ENCODE measurements at places on chromosomes 5 and 9. TPM values are rescaled to one million over a fixed set of nuclear protein-coding genes. Genes with fewer than 3 reads are reported as not detected.
A peak's percentile ranks its signal among the peaks of the same experiment; 100 is the strongest.

GRCh38 chr5:96896806-96897205 is 20.5 kb downstream of the ERAP2 start:
- no peak for DNase-seq

DNA sequence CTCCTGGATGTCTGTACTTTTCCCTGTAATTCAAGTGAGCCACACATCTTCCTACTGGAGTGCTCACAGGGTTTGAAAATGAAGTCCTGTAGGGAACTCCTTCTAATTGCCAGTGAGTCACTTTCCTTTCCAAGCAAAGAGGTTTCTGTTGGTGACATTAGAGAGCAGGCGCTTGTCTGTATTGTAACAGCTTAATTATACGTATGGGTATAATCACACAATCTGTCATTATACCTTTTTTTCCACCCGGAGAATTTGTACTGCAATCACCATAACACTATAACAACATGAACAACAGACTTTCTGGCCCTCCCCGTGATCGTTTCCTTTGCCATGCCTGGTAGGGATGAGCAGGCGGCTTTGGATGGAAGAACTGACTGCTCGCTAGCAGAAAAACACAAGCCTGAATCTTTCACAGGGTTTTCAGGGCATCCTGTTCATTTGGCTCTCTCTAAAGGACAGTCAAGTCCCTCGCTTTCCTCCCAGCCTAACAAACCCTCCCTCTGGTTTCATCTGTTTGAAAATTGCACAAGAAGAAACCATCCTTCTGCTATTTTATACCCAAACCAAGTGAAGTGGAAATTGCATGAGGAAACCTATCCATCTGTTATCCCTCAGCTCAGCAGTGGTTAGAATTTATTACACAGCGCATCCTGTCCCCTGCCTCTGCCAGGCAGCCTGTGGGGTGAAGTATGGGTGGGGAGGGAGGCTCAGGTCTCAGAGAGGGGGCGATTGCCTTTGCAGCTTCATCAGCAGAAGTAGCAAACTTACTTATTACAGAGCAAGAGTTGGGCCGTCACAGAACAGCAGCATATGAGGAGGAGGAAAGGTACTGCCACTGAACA is 307.0 kb upstream of the TLE4 start:
- DNase-seq: no peak

KIF12 gene
- 0.97 TPM for total RNA-seq

- DNase-seq: peak; percentile 3
Observed at GRCh38 chr9:91515074-91515687, 91.5 kb upstream of the NFIL3 start.

DNA sequence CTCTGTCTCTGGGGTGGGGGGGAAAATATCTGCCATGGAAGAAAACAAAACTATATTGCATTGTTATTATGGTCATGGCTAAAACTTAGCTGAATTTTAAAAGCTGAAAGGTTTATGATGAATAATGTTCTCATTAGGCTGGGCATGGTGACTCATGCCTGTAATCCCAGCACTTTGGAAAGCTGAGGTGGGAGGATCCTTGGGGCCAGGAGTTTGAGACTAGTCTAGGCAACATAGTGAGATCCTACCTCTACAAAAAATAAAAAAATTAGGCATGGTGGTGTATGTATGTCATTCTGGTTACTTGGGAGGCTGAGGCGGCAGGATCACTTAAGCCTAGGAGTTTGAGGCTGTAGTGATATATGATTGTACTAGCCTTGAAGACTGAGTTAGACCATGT is 44.5 kb downstream of the IPO11 start:
- DNase-seq: no peak

COX7C gene
- total RNA-seq: 406 TPM

DNA sequence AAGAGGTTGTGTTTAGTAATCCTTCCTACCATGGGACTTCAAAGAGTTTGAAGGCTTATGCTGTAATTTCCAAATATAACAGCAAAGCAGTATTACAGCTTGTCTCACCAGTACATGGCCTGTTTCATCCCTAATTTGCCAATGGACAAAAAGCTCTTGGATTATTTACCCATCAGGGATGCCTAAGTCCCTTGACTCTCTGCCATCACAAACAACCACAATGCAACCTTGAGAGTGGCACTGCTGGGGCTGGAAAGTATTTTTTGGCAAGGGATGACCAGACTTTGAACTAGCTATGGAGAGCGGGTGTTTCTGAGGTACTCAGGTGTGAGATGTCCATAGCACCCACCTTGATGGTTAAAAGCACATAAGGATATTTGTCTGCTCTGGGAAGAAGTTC is 9.1 kb downstream of the MAMDC2 start:
- no peak for DNase-seq

- DNase-seq: peak; percentile 97
Observed at GRCh38 chr9:6149315-6149714, 66.3 kb upstream of the IL33 start.

GRCh38 chr9:68669218-68669617 is 35.8 kb upstream of the PIP5K1B start:
- DNase-seq: peak; percentile 43

NR5A1 gene
- not detected for total RNA-seq

GRCh38 chr9:125747053-125747764 is at the start of gene PBX3:
TSS of gene PBX3 (plus strand) at chr9:125747373.
- DNase-seq: peak; percentile 38

GRCh38 chr9:98809311-98810101 is 2.0 kb downstream of the GALNT12 start:
- DNase-seq: no peak

- no peak for DNase-seq
Observed at GRCh38 chr9:21023861-21024260, 7.6 kb downstream of the HACD4 start.

DNAJC18 gene
- 52.6 TPM for total RNA-seq

FOXD4L5 gene
- 0.42 TPM for total RNA-seq

- DNase-seq: no peak
Observed at GRCh38 chr9:136576269-136576626, 30.4 kb upstream of the NOTCH1 start.

DNA sequence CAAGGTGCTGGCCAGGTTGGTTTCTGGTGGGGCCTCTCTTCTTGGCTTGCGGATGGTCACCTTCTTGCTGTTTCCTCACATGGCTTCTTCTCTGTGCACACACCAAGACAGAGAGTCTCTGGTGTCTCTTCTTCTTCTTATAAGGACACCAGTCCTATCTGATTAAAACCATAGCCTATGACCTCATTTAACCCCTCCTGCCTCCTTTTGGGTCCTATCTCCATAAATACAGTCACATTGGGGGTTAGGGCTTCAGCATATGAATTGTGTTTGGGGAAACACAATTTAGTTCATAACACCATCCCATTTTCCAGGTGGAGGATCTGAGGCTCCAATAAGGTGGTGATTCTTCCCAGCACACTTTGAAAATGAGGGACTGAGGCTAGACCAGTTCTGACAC is 80.4 kb downstream of the SPRY4 start:
- no peak for DNase-seq

ADGRV1 gene
- 0.12 TPM for total RNA-seq

DNA sequence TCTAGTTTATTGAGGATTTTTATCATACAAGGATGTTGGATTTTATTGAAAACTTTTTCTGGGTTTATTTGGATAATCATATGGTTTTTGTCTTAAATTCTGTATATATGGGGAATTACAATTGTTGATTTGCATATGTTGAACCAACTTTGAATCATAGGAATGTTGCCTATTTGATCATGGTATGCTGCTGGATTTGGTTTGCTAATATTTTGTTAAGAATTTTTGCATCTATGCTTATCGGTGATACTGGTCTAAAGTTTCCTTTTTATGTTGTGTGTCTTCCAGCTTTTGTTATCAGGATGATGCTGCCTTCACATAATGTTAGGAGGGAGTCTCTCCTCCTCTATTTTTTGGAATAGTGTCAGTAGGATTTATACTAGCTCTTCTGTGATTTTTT is 745.0 kb downstream of the PRELID2 start:
- no peak for DNase-seq

DMRTA1 gene
- total RNA-seq: 2.1 TPM

DNA sequence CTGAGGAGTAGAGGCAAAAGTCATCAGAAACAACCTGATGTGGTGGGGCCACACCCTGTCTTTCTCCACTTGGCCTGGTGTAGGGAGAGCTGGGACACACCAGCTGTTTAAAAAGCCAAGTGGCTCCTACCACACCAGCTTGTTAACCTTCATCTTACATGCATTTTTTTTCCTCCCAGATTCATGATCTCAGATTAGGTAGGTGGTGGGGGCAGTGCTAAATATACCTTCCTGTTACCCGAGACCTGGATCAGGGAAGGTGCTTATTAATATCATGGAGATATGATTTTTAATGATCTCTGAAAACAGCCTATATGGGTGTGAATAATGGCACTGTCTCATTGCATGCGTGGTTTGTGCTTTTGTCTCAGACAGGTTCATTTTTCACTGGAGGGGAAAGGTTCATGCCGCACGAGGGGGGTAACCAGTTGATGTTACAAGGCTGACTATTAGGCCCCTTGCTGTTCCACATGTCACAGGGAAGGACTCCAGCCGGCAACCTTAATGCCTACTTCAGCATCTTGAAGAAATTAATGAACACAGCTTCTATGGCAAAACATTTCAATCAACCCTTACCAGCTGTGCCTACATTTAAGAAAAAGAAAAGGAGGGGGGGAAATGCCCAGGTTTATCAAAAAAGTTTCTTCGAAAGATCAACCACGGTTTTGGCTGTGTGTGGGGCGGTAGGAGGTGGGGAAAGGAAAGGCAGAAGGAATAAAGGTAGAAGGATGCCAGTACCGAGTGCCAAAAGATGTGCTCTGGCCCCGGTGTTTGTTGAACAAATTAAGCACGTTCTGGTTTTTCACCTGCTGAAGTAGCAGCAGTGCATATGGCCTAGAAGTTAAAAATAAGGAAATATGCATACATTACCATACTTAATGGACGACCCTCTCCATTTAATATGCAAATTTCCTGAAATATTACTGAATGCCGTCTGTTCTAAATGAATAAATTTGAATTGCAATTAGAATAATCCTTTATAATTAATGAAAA is 185.4 kb downstream of the EBF1 start:
- DNase-seq: no peak

ROPN1L gene
- total RNA-seq: 0.60 TPM

DNA sequence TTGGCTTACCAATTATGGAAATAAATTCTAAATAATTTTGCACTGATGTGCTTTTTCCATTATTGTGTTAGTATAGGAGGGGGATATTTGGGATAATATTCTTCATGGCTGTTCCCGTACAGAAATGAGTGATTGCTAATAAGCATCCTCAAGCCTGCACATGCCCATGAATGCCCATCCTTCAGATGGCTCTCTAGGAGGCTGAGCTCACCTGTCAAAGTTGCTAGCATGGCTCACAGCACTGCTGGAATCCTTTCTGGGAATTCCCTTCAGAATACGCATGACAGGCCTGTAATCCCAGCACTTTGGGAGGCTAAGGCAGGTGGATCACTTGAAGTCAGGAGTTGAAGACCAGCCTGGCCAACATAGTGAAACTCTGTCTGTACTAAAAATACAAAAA is 124.1 kb downstream of the NXNL2 start:
- no peak for DNase-seq

GRCh38 chr9:135224921-135225541 is 137.6 kb downstream of the OLFM1 start:
- DNase-seq: no peak

DNA sequence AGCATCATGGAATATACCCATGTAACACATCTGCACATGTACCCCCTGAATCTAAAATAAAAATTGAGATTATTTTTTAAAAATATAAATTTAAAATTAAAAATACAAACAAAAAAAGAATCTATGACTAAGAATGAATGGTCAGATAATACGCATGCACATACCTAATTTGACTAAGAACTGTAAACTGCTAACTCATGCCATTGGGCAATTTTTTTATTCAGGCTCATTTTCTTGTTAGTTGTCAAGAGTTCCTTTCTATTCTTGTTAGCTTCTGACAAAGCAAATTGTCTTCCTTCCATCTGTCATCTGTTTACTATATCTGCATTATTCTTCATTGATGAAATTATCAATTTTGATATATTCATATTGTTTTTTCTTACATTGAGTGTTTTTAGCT is 69.5 kb upstream of the HAND1 start:
- DNase-seq: no peak

GRCh38 chr5:62737766-62738165 is 159.1 kb downstream of the LRRC70 start:
- DNase-seq: no peak

DNA sequence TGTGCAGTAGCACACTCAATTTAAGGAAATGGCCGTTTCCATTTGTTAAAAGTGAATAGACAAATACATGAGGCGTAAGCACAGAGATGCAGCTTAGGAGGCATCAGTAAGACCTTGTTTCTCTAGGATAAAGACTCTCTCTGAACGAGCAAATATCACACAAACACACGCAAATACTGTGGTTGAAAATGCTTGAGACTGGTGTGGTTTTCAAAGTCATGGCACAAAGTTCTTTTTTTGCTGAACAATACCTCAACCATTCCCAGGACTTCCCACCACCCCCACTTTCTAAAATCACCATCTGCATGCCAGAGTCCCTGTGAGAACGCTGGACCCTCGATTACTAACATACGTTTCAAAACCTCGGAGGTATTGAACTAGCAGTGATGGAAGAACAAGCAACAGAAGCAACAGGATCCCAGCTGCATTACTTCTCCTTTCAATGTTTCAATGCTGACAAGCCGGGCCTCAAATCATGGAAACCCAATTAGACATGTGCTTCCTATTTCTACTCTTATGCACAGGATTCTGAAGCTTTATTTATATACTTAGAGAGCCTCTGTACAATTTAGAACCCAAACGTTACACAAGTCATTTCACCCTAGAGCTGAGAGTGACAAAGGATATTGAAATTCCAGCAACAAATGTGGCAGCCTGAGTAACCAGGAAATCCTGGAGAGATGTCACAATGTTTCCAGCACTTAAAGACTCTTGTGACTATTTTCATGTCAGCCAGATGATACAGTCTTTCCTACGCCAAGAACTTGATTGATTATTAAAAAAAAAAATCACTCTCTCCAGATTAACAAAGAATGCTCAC is 63.9 kb downstream of the CDC14B start:
- DNase-seq: no peak

DNA sequence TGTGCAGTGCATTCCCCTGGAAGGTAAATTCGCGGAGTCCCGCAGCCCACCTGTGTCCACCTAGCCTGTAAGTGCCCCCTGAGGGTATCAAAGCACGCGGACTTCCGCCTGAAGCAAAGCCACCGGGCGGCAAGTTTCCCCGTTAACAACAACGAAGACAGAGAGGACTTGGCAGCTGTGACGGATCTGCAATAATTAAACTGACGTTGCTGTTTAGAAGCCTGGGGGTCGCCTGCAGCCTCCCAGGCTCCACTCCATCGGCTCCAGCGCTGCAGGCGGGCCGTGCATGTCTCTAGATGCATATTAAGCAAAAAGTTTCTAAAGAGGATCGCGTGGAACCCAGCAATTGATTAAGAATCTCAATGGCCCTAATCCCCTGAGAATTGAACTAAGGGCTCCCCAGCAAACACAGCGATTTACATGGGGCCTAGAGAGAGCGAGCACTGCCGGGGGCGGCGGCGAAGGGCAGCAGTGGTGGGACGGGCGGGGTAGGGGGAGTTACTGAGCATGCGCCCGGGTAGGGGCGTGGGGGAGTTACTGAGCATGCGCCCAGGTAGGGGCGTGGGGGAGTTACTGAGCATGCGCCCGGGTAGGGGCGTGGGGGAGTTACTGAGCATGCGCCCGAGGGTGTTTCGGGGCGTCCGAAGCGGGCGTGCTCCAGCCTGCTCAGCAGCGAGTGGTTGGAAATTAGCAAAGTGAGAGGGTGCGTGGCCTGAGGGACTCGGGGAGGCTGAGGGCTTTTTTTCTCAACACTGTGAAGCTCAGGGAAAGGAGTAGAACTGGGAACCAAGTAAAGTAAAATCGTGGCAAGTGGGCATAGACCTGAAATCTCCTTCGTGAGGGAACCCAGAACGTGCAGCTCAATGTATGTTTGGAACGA is 255.2 kb downstream of the DOCK8 start:
- peak; percentile 90 for DNase-seq
